GM23248 (cell line): ENCODE measurements at places on chromosomes 1 and 21.
A peak's percentile ranks its signal among the peaks of the same experiment; 100 is the strongest.

GRCh38 chr1:229253151-229253974 lies 17.5 kb upstream of the RAB4A start:
- DNase-seq: peak; percentile 19

- no peak for DNase-seq
These were observed 7.7 kb downstream of the SLFNL1 start for GRCh38 chr1:41013796-41014195.

DNA sequence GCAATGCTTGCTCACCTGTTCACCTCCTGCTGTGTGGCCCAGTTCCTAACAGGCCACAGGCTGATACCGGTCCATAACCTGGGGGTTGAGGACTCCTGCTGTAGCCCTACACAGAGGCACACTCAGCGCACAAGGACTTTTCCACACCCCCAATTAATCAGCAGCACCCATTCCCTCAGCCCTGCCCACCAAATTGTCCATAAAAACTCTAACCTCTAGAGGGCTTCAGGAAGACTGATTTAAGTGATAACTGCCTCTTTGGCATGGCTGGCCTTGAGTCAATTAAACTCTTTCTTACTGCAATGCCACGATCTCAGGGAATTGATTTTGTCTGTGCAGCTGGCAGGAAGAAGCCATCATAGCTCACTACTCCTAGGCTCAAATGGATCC lies 71.3 kb upstream of the MUTYH start:
- DNase-seq: no peak

- DNase-seq: no peak
These were observed 150.1 kb downstream of the DISC1 start for GRCh38 chr1:231776757-231777062.

- DNase-seq: no peak
These were observed 45.8 kb upstream of the RCC2 start for GRCh38 chr1:17485281-17485680.

DNA sequence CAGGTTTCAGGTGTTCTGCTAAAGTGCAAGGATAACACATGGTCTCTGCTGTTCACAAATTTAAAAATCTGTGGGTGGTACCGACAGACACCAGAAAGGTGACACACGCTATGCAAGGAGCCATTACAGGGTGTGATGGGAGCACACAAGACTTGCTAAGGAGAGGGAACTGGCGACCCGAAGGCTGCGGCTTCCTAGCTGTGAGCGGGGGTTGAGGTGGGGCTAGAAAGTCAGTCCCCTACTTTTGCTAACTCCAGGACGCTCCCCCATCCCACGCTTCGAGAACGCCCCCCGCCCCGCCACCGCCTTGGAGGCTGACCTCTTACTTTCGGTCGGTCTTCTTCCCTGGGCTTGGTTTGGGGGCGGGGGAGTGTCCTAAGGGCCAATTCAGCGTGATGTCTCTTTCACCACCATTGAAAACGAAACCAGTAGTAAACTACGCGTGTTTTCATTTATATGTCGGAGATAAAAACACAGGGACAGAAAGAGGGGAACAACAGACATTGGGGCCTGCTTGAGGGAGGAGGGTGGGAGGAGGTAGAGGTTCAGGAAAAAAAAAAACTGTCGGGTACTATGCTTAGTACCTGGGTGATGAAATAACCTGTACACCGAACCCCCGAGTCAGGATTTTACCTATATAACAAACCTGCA lies 1.1 kb downstream of the CKS1B start:
- peak; percentile 78 for DNase-seq

DNA sequence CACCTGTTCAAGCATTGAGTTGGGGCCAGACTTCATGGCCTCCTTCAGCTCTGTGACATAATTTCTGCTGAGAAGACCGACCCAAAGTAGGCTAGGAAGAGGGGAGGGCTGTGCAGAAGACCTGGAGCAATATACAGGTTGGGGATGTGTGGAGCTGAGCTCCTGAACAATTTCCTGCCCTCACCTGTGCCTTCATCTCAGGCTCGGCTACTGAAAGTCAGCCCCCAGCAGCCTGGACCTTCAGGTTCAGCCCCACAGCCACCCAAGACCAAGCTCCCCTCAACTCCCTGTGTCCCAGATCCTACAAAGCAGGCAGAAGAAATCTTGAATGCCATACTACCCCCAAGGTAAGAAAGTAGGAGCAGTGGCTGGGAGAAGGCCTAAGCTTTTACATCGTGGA lies 662 bp downstream of the DNALI1 start:
- DNase-seq: no peak

DNA sequence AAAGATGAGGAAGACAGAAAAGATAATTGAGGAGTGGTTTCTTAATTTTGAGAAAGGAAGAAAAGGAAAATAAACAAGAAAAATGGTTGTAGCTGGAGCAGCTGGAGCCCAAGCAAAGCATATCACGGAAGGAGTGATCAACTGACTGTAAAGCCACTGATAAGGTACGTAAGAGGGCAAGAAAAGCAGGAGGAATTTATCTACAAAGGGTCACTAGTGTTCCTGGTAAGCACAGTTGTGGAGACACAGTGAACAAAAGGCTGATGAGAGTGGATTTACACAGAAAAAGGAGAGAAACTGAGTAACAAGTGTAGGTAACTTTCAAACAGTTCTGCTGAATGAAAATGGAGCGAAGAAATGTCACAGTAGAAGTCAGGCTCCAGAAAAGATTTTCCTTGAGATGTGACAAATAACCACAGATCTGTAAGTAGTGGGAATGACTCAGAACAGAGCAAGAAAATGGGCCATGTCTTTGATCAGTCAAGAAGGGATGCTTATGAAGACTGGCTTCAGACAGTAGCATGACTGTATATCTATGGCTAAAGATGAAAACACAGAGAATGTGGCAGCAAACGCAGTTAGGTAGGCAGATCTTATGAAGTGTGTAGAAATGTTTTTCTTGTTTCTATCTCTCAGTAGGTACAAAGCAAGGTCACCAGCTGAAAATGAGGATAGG lies 45.6 kb upstream of the RBM34 start:
- peak; percentile 44 for DNase-seq

DNA sequence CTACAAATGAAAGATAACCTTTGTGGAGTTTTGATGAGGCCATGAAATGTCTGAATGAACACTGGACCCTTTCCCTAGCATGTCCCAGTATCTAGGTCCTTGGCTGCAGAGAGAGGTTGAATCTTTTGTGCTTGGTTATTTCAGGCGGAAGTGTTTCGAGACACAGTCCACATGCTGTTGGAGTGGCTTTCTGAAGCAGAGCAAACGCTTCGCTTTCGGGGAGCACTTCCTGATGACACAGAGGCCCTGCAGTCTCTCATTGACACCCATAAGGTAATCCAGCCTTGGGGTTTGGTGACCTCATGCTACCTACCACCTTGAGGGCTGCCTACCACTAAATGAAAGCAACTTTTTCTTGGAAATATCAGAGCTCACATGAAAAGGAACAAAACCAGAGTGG lies 38.9 kb upstream of the BMP8A start:
- no peak for DNase-seq

- DNase-seq: peak; percentile 26
These were observed 2.5 kb downstream of the KLHL20 start for GRCh38 chr1:173717238-173717637.

DNA sequence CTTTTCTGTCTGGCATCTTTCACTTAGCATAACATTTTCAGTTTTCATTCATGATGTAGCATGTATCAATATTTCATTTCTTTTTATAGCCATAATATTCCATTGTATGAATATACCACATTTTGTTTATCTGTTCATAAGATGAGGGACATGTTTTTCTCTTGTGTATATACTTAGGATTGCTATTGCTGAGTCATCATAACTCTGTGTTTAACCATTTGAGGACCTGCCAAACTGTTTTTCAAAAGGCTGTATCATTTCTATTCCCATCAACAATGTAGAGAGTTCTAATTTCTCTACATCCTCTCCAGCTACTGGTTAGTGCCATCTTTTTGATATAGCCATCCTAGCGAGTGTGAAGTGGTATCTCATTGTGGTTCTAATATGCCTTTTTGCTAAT lies 26.2 kb downstream of the MPZL1 start:
- no peak for DNase-seq

- DNase-seq: peak; percentile 75
These were observed 3.5 kb downstream of the RGS4 start for GRCh38 chr1:163072658-163073057.

DNA sequence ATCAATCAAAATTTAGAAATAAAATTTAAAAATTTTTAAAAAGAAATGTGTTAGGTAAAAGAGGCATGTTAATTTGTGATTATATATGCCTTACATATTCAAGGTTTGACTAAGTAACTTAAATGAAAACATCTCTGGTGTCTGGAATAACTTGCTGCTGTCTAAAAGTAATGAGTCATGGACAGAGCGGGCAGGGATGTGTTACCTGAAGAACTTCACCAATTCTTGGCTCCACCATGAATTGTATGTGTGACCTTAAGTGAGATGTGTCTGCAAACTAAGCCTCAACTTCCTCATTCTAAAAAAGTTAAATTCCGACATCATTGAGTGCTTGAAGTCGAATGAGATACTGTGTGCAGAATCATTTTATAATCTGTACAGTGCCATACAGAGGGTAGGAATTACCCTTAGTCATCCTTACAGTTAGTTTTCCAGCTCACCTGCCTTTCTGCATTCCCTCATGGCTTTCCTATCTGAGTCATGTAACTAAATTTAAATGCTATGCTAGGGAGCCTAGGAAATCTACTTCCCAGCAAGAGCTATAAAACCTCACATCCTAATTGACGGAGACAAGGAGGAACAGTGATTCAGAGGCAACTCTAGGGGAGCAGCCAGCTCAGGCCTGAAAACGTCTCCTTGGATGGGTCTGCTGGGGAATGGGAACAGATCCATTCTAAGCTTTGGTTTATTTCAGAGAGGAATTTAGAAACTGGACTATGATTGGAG lies 100.7 kb upstream of the TSPAN2 start:
- DNase-seq: peak; percentile 91

DNA sequence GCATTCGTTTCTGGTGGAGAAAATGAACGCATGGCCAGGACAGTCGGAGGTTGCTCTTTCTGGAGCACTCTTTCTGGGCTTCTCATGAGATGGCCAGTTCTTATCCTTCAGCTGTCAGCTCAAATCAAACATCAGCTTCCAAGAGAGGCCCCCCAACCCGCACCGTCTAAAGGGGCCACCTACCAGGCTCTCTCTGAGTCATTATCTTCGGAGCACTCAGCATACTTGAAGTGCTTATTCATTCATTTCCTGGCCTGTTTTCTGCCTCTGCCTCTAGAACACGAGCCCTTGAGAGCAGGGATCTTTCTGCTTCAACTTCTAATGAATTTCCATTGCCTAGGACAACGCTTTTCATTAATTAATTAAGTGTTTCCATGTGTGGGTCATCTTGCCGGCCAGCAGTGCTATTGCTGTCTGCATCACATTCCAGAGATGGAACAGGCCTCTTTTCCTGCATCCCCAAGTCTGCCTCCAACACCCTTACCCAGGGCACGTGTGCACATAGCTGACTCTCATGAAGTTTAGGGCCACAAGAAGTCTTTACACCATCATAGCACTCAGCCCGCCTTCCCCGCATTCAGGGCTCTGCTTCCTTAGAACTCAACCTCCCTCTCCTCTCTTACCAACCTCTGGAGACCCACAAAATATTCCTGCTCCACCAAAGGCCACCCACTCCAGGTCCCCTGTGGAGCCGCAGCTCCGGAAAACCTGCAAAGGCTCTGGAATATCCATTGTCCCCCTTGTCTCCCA lies 52.1 kb upstream of the LAPTM5 start:
- peak; percentile 90 for DNase-seq

GRCh38 chr21:25491267-25491666 lies 116.0 kb downstream of the MRPL39 start:
- no peak for DNase-seq

DNA sequence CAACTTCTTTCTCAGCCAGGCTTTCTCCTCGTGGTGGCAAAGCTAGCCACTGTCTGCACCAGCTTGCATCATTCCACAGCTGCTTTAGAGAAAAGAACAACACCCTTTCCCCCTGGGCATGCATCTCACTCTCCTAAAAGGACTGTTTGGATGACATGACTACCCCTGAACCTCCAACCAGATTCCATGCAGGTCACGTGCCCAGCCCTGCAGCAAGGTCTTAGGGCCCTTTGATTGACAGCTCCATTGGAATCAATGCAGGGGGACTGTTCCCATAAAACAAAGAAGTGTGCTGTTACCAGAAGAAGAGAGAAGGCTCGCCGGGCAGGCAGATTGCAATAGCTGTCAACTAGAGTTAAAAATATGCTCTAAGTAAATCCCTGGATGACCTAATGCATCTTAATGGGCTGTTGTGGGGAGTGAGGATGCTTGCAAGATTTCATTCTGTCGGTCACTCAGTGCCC lies 24.4 kb downstream of the KCNA2 start:
- no peak for DNase-seq

DNA sequence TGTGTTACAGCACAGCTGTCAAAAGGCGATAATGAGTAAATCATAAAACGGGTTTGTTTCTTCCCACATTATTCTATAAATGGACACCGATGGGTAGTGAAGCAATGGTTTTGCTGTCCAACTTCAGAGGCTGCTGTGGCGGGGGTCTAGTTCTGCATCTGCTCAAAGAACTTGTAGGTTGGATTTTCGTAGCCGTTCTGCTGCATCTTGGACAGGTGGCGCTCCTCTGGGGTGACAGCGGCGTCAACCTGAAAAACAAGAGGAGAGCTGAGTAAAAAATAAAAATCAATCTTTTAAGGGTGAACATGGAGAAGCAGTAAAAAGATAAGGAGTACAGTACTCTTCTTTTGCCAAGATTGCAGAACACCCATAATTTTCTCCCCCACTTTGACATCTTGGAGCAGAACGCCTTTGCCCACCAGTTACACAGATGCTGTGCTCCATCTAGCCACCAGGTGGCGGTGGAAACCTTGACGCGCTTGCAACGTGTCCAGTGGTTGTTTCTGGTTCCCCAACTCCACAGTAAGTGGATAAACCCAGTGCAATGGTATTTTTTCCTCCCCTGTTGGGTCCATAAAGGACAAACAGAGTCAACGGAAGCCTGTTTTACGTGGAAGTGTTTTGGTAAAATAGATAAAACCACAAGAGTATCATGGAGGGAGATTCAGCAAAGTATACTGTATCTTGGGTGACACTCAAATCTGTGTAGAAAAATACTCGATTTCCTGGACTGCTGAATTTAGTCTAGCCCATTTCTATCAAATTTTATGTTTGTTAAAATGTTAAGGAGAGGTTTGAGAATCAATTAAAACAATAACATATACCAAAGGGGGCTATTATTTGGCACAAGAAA lies 147.0 kb downstream of the GABPA start:
- DNase-seq: peak; percentile 67
